Retinal pigment epithelial cell (primary cell): ENCODE measurements at places on chromosomes 7 and 10.

- no peak for DNase-seq
Observed at GRCh38 chr7:85074992-85075391, 111.9 kb downstream of the SEMA3D start.

DNA sequence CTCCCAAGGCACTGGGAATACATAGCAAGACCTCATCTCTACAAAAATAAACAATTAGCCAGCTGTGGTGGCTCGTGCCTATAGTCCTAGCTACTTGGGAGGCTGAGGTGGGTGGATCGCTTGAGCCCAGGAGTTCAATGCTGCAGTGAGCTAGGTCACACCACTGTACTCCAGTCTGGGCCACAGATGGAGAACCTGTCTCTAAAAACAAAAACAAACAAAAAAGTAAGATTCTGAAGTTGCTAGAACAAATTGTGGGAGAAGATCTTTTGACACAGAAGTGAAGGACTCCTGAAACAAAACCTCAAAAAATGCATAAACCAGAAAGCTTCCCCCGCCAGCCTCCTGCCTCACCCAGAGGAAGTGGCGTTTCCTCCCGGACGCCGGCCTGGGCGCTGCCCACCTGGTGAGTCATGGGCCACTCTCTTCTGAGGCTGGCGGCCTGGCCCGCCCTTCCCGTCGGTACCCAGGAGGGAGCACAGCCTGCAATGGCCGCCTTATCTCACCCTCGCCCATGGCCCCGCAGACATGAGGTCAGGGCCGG is 25.4 kb upstream of the ELN start:
- DNase-seq: no peak

DNA sequence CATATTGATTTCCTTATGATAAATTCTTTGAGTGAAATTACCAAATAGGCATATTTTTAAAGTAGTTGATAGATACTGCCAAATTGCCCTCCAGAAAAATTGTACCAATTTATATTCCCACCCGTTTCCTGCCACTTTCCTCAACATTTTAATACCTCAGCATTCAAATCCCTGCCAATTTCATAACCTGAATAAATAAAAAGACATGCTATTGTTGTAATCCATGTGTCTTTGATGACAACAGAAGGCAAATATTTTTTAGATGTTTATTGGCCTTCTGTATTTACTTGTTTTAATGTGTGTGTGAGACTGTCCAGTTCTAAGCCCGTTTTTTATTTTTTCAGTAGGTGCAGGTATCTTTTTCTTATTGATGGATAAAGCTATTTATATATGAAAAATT is 71.7 kb downstream of the TEX36 start:
- DNase-seq: no peak

DNA sequence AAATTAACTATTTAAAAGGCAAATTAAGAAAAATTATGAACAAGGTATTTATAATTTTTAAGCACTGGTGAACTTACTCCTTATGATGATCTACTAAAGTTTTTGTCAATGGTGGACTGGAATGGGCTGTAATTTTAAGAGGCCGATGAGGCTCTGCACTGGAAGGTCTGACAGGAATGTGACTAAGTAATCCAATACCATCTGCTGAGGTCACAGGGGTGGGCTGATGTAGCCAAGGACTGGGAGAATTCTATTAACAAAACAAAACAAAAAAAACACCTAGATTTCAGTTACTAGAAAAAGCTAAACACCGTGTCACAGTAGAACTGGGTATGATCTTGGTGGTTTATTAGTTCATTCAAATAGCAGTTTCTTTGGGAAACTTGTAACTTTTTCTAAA is 75.9 kb downstream of the NRBF2 start:
- DNase-seq: peak; percentile 17

DNA sequence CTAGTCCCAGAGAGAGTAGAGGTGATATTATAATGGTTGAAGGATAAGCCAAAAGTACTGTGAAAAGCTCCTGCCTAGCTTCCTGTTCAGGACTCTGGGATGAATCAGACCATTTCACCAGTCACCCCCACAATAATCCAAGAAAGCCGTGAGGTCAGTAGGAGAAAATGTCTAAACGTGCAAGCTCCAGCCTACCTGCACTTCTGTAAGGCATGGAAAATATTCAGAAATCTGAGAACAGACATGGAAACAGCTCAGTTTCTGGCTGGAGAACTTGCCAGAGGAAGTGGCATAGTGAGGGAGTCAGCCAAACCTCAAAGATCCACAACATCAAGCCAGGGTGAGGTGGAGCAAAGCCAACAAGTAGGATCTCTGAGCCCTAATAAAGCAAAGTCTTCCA is 58.2 kb downstream of the ELAPOR2 start:
- DNase-seq: no peak

DNA sequence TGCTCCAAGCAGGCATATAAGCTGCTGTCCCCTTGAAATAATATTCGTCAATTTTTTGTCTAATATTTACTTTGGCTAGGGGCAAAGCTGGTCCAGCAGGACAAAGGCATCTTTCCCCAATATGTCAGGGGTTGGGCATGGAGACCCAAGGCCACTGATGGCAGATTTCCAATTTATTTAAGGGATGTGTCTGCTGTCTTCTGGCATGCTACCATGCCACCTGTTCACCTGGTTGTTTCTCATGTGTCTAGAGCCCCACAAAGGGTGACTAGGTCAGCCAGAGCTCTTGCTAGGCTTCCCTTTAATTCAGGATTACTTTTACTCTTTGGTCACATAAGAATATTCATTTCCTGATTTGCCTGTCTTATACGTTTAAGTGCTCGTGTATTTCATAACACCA is 22.1 kb upstream of the SYPL1 start:
- no peak for DNase-seq

- DNase-seq: no peak
Observed at GRCh38 chr10:89371987-89372386, 5.9 kb upstream of the IFIT1B start.

- DNase-seq: no peak
Observed at GRCh38 chr7:45911311-45911710, 9.8 kb downstream of the IGFBP3 start.

DNA sequence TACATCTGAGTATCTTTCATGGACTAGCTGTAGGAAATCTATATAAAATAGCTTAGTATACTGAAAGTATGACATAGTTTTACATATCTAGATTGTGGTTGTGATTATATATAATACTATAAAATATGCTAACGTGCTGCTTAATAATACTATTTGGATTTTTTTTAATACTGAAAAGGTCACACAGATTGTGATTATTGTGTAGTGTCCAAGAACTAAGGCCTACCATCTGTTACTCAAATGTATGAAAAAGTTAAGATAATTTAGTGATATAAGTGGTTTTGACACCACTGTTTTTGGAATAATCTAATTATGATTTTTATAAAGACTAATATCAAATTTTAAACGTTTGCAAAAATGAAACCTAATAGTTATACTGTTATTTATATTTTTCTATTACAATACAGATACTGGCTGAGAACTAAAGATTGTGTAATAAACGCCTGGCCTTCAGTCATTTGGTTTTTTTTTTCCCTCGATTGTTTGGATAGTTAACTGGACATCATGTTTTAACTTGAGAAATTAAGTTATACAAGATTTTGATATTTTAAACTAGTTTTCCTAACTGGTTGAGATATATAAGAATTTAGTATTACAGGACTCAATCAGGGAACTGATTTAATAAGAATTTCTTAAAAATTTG is 12.6 kb downstream of the PTEN start:
- DNase-seq: no peak

DNA sequence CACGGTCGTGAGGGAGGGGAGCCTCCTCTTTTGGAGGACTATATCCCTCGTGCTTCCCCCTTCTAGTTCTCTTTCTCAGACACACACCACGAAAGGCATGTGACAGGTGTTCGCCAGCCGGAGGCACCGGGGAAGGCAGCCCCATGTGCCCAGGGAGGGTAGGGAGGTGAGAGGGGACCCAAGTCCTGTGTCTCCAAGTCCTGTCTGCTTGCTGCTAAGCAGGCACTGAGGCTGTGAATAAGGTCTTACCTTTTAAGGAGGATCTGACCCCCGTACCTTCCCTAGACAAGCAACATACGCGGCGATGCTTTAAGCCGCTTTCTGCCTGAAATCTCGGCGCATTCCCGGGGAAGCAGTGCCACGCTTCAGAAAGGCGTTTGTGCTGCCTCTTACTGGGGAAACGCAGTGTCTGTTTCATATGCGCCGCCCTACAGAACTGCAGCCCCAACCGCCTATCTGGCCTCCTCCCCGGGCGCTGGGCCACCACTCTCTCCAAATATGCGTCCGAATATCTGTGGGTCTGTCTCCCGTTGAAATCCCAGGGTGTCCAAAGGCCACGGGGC is 770 bp downstream of the PLXNA4 start:
- no peak for DNase-seq

GRCh38 chr7:78760620-78761355 is 692.7 kb downstream of the MAGI2 start:
- no peak for DNase-seq

- no peak for DNase-seq
Observed at GRCh38 chr7:125611582-125611981, 682.0 kb upstream of the POT1 start.

- no peak for DNase-seq
Observed at GRCh38 chr7:149832332-149833041, 5.7 kb upstream of the ZNF862 start.

DNA sequence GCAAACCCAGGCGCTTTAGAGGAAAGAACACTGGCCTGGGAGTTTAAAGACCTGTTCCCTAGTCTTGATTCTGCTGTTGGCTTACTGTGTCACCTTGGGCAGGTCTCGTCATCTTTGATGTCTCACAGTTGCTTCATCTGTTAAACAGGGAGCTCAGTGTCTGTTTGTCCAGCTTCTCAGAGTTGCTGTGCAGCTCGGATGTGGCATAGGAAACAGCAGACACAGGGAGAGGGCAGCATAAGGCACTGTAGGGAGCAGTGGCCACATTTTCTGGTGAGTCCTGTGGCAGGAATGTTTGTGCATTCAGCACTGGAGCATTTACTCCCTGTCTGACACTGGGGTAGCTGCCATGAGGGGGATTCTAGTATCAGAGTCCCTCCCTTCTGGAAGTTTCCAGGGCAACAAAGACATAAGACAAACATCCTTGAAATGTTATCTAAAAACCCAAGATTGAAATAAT is 2.0 kb downstream of the REPIN1 start:
- DNase-seq: peak; percentile 47

- DNase-seq: no peak
Observed at GRCh38 chr10:29740981-29741545, 106.3 kb upstream of the SVIL start.

GRCh38 chr7:107661081-107661864 is 645 bp downstream of the SLC26A4 start:
- DNase-seq: no peak
